DMS153 (cell line): ENCODE measurements at places on chromosomes 1 and 21.

- no peak for DNase-seq
Measured at GRCh38 chr1:27513958-27514357, 24.0 kb upstream of the WASF2 start.

GRCh38 chr1:54298284-54299033 is 98.5 kb downstream of the MRPL37 start:
- DNase-seq: no peak

GRCh38 chr21:36045993-36046392 is 14.3 kb downstream of the SETD4 start:
- DNase-seq: no peak

- DNase-seq: no peak
Measured at GRCh38 chr1:45968941-45969666, 163.3 kb downstream of the PIK3R3 start.

DNA sequence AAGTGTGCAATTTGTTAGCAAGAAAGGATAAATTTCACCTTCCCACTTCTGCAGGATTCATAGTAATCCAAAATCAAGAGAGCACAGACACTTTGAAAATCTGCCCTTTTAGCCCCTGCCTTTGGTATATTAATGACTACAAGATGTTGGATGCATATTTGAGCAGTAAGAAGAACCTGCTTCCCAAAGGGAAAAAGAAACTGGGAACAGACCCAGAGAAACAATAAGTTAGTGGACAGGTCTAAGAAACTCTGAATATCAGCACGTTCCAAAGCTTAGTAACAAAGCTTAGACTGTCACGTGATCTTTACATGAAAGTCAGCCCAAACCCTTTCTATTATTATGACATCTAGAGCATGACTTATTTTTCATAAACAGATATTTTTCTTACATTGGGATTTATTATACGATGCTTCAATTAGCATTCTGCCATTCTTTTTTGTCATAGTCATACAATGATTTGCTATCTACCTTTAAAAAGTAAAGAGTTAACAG is 390.9 kb upstream of the ADGRL2 start:
- DNase-seq: no peak

DNA sequence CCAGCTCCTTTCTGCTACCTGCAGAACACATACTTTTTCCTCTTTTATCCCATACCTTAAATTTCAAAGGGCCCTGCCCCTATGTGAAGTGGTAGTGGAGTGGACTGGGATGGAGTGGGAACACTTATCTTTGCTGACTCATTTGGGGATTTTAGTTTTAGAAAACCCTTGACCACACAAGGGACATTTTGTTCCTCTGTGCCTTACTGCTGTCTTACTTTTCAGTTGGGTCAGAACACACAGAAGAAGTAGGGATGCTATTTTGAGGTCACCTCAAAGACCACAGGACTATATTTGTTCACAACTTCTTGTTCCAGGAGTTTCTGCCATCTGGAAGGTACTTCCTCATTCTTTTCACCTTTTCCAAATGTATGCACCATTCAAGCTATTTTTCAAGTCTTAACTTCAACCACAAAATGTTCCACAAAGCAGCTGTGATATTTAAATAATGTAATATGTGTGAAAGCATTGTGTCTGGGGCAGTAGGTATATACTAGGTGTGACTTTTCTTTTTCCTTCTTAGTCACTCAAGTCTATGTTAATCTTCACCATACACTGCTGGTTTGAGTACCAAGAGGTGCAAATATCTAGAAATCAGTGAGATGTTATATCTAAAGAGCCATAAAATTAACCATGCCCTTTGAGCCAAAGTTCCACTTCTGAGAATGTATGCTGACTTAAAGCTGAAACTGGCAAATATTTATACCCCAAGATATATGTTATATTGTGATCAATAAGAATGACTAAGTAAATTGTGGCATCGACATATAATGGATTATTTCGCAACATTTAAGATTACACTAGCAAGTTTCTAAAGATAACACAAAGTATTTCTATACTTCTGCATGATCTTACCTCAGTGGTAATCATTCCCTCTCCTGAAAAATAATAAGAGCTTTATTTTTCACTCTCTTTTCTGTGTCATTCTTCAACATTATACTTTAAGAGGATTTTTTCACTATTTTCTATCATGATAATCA is 308.5 kb downstream of the MRPL39 start:
- DNase-seq: no peak

- no peak for DNase-seq
Measured at GRCh38 chr1:66968574-66968973, 43.8 kb downstream of the MIER1 start.

DNA sequence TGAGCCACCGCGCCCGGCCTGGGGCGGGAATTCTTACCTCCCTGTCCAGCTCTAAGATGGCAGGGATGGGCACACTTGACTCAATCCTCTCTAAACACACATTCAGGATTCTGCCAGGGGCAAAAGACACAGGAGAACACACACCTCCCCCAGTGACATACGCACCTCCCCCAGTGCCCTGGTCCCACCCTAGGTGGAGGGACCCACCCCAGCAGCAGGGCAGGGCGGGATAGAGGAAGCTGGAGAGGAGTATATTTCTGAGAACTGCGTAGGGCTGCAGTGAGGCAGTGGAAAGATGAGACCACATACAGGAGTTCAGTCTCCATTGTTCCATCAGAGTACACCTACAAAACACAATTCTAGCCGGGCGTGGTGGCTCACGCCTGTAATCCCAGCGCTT is 92.5 kb downstream of the SDCCAG8 start:
- DNase-seq: no peak

GRCh38 chr1:238777551-238777950 is 608.8 kb upstream of the CHRM3 start:
- no peak for DNase-seq

GRCh38 chr1:76388261-76388660 is 313.7 kb downstream of the ST6GALNAC3 start:
- DNase-seq: no peak

DNA sequence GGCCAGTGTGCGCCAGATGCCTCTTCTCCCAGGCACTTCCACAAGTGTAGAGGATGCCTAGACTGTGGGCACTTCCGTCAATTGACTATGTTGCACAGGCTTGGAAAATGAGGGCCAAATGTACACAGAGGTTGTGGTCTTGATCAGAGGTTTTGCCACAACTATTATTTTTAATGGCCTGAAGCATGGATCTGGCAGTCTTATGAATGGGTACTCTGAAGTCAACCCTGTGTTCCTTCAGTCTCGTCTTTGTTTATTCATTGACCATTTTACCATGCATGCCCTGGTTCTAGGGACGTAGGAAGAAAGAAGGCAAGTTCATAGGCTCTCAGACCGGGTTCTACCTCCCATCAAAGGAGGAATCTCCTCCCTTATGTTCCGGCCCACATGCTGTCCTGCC is 329.1 kb downstream of the HHAT start:
- DNase-seq: no peak

GRCh38 chr1:198936371-198937083 is 297.7 kb downstream of the PTPRC start:
- DNase-seq: no peak

DNA sequence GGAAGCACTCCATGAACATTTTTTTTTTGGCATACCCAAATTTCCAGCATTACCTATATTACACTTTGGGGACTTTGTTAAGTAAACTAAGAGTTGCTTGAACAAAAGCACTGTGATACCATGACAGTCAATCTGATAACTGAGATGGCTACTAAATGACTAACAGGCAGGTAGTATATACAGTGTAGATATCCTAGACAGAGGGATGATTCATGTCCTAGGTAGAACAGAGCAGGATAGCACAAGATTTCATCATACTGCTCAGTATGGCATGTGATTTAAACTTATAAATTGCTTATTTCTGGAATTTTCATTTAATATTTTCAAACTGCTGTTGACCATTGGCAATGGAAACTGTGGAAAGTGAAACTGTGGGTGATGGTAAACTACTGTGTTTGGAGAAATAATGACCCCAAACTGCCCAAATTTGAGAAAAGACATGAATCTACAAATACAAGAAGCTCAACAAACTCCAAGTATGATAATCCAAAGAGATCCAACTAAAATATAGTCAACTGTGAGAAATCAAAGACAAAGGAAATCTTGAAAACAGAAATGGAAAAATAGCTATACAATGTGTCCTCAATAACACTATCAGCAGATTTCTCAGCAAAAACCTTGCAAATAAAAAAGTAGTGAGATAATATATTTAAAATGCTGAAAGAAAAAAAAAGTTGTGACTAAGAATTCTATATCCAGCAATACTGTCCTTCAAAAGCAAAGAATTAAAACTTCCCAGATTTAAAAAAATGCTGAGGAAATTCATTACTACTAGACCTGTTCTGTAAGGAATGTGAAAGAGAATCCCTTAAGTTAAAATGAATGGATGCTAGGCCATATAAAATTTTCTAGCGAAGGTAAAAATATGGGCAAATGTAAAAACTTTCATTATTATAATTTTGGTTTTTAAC is 410.4 kb downstream of the DUSP10 start:
- no peak for DNase-seq

GRCh38 chr1:55369474-55369873 is 154.3 kb upstream of the USP24 start:
- no peak for DNase-seq

DNA sequence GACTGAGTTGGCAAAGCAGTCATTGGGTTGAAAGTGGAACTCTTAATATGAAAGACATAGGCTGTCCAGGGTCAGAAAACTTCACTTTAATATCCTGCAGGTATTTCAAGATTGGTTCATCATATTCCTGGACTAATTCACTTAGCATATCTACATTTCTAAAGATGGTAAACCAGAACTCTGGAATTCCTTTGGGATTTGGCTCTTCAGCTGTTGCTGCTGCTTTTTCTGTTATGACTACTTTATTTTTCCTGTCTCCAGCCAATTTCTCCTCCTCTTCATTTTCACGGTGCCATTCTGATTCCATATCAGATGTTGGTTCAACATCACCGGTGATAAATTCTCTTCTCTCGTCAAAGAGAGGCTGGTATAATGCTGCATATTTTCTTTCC is 37.4 kb downstream of the CD58 start:
- no peak for DNase-seq

DNA sequence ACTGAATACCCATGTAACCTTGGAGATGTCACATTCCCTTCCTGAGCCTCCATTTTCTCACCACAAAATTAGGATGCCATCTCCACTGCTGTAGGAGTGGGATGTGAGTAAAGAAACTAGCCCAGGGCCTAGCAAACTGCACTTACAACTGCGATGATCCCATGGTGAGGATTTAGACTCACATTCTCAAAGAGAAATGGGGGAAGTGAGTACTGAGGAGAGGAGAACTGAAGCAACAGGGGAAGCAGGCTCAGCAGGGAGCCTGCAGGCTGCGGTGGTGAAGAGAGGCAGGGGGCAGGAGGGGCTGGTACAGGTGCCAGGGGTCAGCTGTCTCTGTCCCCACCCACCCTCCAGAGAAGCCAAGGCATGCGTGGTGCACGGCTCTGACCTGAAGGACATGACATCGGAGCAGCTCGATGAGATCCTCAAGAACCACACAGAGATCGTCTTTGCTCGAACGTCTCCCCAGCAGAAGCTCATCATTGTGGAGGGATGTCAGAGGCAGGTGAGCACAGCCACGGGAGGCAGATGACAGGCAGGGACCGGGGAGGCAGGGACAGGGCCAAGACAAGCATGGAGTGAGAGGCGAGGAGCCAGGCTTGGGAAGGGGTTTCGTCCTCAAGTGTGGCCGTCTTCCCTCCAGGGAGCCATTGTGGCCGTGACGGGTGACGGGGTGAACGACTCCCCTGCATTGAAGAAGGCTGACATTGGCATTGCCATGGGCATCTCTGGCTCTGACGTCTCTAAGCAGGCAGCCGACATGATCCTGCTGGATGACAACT is 16.4 kb upstream of the ATP1A4 start:
- no peak for DNase-seq

DNA sequence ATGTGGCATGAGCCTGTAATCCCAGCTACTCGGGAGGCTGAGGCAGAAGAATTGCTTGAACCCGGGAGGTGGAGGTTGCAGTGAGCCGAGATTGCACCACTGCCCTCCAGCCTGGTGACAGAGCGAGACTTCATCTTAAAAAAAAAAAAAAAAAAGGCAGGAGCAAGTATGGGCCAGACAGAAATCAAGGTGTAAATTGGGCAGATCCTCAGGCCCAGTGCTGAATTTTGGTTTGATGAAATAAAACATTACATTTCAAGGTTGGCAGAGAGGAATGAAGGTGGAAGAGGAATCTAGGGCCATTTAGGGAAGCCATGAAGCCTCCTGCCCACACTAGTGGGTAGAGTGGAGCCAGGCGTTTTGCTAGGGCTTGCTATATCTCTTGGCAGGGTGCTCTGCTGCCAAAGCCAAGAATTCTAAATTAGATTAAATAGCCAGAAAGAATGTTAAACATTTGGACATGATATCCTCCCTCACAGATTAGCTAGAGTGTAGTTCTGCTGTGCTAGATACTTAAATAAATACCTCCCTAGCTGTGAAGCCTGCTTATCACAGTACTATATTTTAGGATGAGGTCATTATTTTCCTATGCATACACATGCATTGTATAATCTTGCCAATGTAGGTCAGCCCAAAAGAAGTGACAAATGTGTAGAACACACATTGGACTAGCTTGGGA is 16.6 kb upstream of the LGALS8 start:
- DNase-seq: no peak

DNA sequence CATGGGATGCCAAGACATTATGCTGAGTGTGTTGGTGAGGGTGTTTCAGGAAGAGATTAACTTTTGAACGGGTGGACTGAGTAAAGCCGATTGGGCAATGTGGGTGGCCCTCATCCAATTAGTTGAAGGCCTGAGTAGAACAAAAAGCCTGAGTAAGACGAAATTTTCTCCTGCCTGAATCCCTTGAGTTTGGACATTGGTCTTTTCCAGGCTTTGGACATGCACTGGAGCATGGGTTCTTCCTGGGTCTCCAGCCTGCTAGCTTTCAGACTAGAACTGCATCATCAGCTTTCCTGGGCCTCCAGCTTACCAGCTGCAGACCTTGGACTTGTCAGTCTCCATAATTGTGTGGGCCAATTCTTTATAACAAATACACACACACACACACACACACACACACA is 63.6 kb downstream of the NIBAN1 start:
- DNase-seq: no peak

- no peak for DNase-seq
Measured at GRCh38 chr1:230591678-230592077, 50.6 kb upstream of the COG2 start.

- DNase-seq: no peak
Measured at GRCh38 chr1:95888941-95889390, 655.0 kb downstream of the RWDD3 start.

DNA sequence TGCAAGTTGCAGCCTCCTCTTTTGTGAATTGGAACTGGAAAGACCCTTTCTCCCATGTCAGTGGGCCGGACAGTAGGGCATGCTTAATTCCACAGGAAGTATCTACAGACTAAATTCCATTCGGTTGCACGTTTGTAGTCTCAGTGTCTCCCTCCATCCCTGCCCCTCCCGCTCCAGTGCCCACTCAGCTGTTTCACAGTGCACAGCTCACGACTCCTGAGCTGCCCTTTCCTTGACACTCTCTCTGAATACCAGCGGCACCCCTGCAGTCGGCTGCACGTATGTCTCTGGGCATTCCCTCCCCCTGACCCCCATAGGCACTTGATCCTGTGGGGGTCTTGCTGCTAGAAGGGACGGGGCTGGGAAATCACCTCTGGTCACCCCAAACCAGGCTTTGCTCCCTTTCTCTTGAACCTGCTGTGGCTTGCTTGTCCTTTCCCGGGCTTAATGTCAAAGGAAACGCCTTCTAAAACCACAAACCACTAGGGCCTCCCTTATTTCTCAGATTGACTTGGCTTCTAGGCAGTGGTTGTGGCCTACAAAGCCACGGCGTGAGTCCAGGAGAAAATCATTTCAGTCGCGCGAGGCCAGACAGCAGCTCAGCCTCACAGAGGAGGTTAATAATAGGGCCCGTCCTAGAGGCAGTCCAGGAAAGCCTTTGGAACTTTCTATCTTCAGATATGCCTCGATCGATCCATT is 365.3 kb upstream of the PROX1 start:
- no peak for DNase-seq

GRCh38 chr1:209884665-209885117 is 53.3 kb upstream of the SYT14 start:
- DNase-seq: no peak
